ENCODE measurements at places on chromosomes 7 and 10.

DNA sequence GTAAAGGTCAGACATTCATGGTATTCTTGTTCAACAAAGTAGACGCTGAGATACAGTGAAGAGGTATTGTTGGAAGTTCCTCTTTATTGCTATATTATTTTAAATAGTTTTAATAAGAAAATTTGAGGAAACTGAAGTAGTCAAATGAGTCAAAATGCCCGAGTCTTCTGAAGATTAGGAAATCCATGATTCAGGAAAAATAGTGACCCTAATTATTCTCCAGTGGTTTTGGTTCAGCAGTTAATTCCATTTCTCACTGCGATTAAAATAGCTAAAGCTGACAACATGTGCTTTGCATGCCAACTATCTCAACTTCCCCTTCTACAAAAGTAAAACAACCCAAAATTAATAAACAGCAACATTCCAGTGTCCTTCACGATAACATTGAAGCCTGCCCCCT lies 32.7 kb upstream of the PFKP start:
- DNase-seq = no peak

DNA sequence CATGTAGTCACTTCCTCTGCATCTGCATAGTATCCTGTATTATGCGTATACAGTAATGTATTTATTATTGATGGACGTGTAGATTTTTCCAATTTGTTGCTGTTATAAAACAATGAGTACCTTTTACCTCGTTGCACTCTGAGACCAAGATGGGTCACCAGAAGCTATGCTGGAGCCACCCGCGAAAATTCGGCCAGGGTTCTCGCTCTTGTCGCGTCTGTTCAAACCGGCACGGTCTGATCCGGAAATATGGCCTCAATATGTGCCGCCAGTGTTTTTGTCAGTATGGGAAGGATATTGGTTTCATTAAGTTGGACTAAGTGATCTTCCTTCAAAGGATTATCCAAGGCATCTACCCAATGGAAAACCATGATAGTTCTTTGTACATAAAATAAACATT lies 1.0 kb downstream of the PSMC2 start:
- DNase-seq = no peak

DNA sequence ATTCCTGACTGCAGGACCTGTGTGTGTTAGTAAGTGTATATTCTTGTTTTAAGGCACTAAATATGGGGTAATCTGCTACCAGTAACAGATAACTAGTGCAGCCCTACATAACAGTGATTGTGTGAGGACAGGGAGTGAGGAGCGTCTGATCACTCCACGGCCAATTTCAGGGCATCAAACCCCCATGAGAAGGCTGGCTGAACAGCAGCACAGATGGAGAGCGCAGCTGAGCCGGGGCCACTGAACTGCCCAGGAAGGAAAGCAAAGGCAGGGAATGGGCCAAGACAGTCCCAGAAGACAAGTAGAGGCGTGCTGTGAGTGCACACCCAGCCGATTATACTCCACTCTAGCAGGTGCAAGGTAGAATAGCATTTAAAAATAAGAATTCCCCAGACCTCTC lies 157.1 kb upstream of the CHST15 start:
- no peak for DNase-seq

- peak; percentile 76 for DNase-seq
These were observed 194.2 kb upstream of the SLC26A5 start for GRCh38 chr7:103640031-103640779.

DNA sequence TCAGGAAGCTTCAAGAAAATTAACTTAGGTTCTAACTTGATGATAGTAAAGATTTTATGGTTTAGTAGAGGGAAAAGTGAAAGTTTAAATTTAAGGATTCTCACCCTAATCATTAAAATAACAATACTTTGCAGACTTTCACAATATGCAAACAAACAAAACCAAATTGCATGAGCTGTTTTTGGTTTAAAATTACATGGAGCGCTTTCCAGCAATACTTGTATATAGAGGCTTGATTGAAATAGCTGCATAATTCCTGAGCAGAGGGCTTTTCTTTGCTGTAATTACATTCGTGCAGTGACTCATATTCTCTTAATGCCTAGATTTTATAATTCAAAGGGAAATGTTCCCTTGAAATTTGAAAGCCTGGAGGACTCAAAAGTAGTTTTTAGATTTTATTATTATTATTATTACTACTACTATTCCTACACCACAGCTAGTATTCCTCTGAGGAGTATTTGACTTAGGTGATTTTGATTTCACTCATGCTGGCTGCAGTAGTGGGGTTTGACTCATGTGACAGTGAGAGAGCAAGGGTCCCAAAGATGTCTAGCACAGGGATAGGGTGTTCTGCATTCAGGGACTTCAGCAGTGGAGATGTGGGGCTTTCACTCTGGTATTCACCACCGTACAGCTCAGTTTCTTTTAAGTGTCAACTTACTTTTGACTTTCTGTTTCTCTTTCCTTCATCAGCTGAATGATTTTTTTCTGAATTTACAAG lies 138.1 kb downstream of the ADAM22 start:
- DNase-seq = no peak

- DNase-seq = peak; percentile 63
These were observed 94.9 kb downstream of the LYZL2 start for GRCh38 chr10:30534465-30535144.

- DNase-seq = no peak
These were observed 103.0 kb downstream of the TCF7L2 start for GRCh38 chr10:113053091-113053490.

- DNase-seq = peak; percentile 95
These were observed 67.2 kb downstream of the ADD3 start for GRCh38 chr10:110074758-110075671.

DNA sequence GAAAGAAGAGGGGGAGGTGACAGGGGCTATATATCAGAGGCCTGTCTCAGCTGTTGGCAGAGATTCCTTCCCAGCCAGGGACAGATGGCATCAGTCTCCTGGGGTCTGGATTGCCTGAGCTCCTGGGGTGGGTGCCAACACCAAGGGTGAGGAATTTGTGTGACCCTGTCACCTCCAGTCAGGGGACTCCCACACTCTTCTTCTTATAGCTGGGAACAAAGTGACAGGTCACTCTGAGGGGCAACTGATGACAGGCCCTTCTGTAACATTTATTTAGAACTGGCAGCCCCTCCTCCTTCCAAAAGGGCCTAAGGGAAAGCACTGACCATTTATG lies 53.7 kb upstream of the DUSP5 start:
- DNase-seq = no peak

GRCh38 chr10:30058570-30059132 lies 735 bp downstream of the JCAD start:
- DNase-seq = no peak

DNA sequence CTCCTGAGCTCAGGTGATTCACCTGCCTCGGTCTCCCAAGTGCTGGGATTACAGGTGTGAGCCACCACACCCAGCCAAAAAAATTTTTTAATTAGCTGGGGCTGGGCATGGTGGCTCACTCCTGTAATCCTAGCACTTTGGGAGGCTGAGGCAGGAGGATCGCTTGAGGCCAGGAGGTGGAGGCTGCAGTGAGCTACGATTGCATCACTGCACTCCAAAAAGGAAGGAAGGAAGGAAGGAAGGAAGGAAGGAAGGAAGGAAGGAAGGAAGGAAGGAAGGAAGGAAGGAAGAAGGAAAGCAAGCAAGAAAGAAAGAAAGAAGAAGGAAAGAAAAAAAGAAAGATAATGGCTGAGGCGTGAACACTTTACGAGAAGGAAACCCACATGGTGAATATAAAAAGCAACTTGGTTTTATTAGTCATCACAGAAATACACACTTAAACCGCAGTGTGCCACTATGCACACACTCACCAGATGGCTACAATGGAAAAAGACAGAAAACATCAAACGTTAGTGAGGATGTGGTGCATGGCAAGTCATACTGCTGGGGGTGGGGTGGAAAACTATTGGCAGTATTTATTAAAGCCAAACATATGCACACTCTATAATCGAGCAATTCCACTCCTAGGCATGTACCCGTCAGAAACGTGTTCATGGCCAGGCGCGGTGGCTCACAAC lies 4.4 kb upstream of the CCL26 start:
- DNase-seq = peak; percentile 96

- no peak for DNase-seq
These were observed 316.8 kb downstream of the ELMO1 start for GRCh38 chr7:37131855-37132254.

DNA sequence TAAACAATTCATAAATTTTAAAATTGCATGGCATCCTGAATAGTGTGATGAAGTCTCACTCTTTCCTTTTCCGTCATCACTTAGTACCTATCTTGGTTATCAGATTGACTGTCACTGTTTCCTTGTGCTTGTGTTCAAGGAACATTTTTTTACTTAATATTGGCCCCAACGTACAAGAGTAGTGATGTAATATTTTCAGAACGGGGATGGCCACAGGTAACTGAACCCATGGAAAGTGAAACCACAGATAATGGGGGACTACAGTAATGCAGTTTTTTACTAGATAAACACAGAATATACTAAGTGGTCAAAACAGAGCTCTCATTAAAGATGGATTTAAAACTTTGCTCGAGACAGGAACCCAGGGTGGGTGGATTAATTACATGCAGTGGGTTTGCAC lies 85.4 kb downstream of the MACC1 start:
- no peak for DNase-seq

- DNase-seq = no peak
These were observed 257.2 kb downstream of the CTNNA3 start for GRCh38 chr10:67438605-67439304.

GRCh38 chr10:9028231-9028630 lies 973.7 kb downstream of the GATA3 start:
- DNase-seq = peak; percentile 18

- DNase-seq = no peak
These were observed 35.3 kb upstream of the ZNF92 start for GRCh38 chr7:65338346-65338745.

- DNase-seq = peak; percentile 10
These were observed 32.3 kb downstream of the PYROXD2 start for GRCh38 chr10:98382691-98383101.

DNA sequence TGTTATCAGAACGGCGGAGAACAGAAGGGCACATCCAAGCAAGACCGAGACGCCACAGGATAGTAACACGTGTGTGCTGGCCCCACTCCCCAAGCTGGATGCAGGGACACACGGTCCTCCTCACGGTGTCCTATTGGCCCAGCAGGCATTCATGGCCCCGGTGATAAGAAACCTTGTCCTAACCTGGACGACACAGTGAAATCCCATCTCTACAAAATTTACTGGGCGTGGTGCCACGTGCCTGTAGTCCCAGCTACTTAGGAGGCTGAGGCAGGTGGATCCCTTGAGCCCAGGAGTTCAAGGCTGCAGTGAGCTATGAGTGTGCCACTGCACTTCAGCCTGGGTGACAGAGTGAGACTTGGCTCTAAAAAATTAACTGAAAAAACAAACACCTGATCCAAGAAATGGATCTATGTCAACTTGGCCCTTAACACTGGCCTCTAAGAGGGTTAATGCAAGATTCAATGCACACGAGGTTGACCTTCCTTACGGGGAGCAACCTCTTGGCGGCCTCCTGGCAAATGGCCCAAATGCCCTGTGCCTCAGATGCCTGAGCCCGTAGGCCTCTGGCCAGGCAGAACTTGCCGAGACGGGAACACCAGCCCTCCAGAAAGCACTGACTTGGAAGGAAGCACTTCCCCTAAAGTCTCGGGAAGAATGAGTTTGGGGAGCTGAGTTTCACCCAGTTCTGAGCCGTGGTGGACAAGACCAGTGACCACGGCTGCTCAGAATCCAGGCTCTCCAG lies 72.3 kb downstream of the ZRANB1 start:
- DNase-seq = no peak

GRCh38 chr10:11166550-11166949 lies 148.9 kb downstream of the CELF2 start:
- no peak for DNase-seq

DNA sequence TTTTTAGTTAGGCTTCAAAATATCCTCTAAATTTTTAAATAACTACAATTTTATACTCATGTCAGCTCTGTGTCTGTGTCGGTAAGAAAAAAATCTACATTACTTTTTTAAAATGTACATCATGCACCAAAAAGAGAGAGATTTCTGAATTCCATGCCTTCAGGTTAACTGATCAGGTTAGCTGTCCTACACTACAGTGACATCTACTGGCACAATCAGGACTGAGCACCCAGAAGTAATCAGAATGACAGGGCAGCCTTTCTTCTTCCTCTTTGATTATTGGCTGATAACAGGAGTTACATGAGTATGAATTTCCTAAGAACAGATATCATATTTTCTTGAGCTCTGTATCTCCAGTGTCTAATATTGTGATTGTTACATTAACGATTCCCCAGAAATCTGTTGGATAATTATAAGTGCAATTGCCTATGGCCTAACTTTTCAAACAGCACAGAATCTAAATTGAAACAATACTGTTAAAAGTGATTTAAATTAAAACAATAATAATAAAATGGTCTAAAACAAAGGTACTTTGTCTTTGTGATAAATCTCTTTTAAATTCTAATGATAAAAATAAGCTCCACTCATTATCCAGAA lies 41.8 kb upstream of the HYCC1 start:
- peak; percentile 65 for DNase-seq

DNA sequence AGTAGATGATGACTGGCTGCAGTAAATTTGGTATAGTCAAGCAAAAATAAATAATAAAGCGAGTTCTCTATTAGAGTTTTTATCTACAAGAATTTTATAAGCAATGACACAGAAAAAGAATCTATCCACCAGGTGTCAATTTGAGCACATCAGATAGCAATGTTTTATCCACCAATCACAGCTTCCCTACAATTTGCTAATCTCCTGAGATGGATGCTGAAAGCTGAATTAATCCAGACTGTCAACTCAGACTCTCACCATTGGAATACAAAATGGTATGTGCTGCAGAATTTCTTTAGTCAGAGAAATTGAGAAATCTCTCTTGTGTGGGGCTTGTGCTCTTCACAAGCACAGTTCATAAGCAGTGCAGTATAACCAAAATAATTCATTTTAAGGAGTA lies 888.9 kb upstream of the GHITM start:
- no peak for DNase-seq

- no peak for DNase-seq
These were observed 70.3 kb downstream of the C10orf143 start for GRCh38 chr10:130040351-130040750.

DNA sequence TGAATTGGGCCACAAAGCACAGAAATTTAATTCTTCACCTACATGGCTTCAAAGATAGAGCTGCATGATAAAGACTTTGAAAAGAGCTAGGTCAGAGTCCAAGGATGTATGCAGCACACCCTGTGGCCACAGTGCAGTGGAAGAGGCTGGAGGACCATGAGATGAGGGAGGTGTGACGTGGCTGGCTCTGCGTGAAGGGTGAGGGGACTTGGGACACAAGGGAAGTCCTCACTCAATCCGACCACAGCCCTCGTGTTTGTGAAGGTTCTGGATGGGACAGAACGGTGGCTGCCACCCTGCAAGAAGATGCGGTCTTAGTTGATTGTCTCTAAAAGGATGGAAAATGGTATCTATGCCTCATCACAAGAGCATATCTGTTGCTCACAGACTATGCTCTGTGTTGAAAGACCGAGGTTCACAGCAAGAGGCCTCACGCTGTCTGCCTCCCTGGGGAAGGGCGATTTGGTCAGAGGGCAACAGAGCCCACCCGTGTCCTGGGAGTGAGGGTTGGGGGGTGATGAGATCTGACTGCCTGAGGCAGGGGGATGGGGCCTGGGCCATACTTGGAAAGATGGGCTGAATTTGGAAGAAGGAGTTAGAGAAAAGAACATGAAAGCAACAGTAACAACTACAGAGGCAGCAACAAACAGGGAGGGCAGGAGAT lies 174.4 kb upstream of the SHH start:
- no peak for DNase-seq

GRCh38 chr10:15349112-15349511 lies 22.0 kb downstream of the FAM171A1 start:
- no peak for DNase-seq
